ENCODE measurements at places on chromosomes 4 and X.

- DNase-seq = no peak
Observed at GRCh38 chrX:79366873-79367749, at the start of gene ITM2A. TSS of gene ITM2A (minus strand) at chrX:79367334. CDS start at chrX:79367215, 119 bp downstream.

GRCh38 chr4:184472614-184473498 lies 1.5 kb downstream of the IRF2 start:
- DNase-seq = peak; percentile 63

DNA sequence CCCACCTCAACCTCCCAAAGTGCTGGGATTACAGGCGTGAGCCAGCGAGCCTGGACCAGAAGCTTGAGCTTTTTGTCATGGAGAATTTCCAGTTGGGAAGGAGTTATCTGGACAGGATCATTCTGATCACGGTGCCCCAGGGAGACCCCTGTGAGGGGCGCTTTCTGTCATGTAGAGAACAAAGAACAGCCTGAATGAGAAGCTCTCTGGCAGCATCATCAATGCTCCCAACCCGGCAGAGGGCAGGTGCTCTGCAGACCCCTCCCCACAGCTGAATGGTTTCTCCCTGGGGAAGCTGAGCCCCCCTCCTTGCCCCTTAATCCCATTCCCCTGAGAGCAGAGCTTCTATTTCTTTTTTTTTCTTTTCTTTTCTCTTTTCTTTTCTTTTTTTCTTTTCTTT lies 7.3 kb upstream of the CSF2RA start:
- no peak for DNase-seq

DNA sequence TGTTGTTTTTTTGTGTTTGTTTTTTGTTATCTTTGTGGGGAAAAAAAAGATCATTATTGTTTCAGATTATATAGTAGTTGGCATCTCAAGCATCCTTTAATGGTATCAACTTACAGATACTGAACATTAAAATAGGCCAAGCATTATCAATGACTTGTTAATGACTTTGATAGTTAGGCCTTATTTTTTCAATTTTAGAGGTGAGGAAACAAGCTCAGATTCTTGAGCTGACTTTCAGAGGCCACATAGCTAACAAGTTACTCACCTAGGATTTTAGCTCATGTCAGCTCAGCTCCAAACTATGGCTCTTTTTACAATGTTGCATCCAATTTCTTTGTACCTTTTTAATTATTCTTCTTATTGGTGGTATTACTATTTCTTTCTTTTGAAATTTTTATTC lies 471 bp upstream of the PLAC8 start:
- DNase-seq = peak; percentile 25

GRCh38 chr4:54941994-54942552 lies 183.3 kb downstream of the KDR start:
- DNase-seq = no peak

DNA sequence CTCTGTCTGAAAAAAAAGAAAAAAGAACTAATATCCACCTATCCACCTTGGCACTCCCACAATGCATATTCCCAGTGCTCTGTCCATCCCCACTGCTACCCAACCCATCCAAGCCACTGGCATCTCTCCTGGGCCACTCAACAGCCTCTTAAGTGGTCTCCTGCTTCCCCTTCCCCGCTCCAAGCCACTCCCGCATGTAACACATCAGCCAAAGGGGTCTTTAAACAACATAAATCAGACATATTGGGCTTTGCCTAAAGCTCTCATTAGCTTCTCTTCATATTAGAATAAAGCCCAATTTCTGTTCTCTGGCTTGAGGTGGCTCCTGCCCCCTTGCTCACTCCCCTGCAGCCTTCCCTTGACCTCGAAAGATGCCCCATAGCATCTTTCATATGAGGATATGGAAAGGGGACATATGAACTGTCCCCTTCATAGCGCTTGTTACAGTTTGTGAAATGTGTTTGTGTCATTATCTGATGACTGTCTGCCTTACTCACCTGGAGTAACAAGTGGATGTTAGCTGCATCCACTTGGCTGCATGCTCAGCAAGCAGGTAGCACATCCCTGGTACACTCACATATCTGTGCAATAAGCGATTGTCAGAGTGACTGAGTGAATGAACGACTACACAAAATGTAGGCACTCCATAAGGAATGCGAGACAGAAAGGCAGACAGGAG lies 3.1 kb downstream of the BLOC1S4 start:
- no peak for DNase-seq

DNA sequence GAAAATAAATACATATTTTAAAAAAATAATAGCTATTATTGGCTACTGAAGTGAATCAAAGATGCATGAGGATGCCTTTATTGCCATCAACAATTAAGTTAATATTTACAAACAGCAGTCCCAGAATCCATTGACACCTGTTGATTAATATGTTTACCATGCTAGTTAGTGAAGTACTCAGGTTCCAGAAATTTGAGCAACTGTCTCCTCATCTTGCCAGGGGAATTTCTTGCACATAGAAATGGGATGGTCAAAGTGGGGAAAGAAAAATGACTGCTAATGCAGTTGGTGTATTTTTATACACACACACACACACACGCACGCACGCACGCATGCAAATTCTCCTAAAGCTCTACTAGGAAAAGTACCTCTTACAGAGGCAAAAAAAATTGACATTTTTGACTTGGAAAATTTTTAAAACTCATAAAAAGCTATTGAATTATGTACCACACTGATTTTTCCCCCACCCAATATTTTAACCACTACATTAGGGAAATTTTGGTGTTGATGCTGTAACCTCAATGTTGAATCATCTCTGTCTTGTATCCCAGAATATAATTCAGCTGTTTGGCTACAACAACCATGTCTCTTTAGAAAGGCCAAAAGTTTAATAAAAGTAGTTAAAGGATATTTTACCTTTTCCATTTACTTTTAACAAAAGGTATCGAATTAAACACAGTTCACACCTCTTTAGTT lies 105.3 kb upstream of the TMEM150C start:
- DNase-seq = no peak

DNA sequence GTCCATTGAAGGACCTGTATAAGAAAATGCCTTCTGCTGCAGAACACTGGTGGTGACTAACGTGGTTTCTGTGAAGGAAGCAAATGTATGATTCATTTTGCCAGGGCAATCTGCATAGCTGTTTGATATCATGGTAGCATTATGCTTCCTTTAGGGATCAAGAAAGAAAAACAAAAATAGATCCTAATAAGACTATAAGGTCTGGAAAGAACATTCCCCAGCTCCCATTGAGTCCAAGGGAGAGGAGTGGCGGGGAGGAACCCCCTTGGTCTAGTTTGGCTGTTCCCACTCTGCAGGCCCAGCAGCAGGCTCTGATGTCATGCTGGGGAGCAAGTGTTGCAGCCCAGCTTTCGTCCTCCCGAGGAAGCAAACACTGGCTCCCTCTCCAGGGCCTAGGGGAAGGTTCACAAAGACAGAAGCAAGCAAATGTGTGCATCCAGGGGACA lies 154.5 kb upstream of the GALNT7 start:
- no peak for DNase-seq

DNA sequence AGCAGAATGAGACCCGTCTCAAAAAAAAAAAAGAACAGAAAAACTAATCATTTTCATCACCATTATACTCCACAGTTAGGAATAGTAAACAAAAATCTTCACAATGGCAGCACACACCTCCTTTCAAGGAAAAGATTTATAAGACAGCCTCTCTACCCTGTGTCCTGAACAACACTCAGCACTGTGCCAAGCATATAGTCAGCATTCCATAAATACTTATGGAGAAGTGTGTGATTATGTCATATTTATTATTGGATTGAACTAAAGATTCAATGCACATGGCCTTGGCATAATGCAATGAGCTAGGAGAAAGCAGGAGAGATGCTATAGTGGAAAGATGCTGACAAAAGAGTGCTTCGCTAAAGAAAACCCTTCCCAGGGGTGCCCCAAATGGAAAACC lies 52.6 kb downstream of the FAM114A1 start:
- DNase-seq = no peak

GRCh38 chrX:136909119-136909705 lies 28.7 kb upstream of the RBMX start:
- peak; percentile 85 for DNase-seq

DNA sequence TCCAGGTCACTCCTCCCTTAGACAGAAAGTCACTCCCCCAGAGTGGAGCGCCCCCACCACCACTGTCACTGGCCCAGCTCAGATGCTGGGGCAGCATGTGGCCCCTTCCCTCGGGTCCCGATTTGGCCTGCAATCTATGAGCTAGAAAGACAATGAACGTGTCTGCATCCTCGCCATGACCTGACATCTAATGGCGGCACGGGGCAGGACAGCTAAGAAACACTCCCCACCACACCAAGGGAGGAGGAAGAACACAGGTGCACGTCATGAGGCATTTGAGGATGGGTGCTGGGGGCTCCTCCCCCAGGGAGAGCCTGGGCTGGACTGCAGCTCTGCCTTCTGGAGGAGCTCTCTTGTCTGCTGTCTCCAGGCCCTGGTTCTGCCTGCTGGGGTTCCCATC lies 8.7 kb downstream of the RNF212 start:
- no peak for DNase-seq

- DNase-seq = no peak
Observed at GRCh38 chr4:84722720-84723119, 139.8 kb downstream of the CDS1 start.

DNA sequence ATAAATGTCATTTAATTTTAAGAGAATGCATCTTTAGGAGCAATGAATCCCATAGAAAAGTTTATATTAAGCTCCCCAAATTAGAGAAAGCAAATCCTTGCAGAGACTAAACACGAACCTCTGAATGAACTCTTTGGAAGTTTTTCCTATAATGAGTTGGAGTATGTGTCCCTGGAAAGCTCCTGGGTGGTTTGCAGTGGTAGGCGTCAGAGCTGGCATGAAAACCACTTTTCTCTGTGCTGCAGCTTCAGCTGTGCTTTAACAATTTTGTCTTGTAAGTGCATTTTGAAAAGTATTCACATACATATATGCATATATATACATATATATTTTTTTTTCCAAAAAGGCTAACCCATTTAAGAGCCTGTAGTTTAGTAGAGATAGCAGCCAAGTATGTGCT lies 148.7 kb upstream of the TBC1D9 start:
- DNase-seq = no peak

DNA sequence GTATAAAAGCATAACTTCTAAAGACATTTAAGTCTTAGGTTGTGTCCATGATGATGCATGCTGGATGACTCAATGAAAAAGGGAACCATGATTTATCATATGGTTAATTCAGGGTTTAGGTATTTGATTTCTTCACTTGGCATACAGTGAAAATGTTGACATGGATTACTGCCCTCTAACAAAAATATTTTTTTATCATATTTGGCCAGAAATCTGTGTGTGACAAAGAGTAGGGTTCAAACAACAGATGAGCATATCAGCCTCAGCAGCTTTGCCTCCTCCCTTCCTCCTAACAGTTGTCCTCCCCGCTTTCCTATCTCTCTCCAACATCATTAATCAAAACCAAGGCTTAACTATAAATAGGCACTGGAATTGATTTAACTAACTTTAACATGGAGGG lies 46.3 kb downstream of the ARHGAP6 start:
- DNase-seq = peak; percentile 11

DNA sequence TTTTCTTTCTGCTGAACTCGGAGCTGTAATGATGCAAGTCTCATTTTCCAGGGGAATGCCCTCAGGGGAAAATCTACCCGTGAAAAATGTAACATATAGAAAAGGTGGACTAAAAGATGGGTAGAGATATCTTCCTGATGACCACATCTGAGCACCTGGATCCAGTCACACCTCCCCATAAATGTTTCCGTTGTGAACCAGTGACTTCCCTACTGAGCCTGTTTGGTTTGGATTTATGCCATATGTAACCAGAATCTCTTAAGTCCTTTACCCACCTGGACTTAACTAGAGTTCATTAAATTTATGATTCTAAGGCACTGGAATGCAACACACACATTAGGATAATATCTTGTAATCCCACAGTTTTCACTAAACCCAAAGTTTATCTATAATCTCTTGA lies 171.1 kb downstream of the ZNF330 start:
- DNase-seq = no peak

- DNase-seq = no peak
Observed at GRCh38 chr4:19380600-19380999, 871.1 kb upstream of the SLIT2 start.

- no peak for DNase-seq
Observed at GRCh38 chr4:60992037-60992436, 208.1 kb upstream of the ADGRL3 start.

- no peak for DNase-seq
Observed at GRCh38 chr4:20383969-20384368, 132.3 kb downstream of the SLIT2 start.

- peak; percentile 16 for DNase-seq
Observed at GRCh38 chrX:16212436-16212835, 45.2 kb downstream of the MAGEB17 start.

GRCh38 chrX:431056-431455 lies 44.3 kb upstream of the PPP2R3B start:
- DNase-seq = no peak

DNA sequence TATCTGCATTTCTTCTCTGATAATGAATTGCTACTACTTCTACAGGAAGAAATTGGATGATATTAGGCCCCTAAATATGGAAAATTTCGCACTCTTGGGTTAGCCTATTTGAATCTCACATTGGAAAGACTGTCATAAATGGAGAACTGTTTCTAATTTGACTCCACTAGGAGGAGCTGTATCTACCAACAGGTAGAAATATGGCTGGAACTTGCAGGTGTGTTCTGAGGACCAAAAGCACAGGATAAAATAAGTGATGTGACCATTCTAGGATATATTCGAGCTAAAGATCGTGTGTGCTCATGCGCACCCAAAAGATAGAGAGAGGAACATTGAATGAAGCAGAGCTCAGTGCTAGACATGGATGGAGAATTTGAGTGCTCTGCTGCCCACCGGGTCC lies 4.8 kb upstream of the NKAP start:
- no peak for DNase-seq

GRCh38 chr4:146699910-146700309 lies 61.2 kb downstream of the POU4F2 start:
- DNase-seq = no peak

GRCh38 chr4:17894421-17894820 lies 83.6 kb downstream of the NCAPG start:
- DNase-seq = no peak

DNA sequence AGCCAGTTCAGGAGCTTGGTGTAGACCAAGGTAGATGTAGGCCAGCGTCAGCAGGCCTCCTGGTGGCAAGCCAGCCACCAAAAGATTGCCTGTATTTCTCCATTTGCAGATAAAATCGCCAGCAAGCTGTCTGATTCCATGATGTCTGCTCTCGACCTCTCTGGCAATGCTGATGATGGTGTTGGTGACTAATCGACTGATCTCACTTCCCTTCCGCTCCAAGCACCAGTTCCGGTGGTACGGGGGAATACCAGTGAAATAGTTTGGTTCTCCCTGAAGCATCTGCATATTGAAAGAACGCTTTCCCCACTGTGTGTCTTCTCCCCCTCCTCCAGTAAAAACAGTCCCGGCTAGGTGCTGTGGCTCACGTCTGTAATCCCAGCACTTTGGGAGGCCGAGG lies 30.4 kb downstream of the GNL3L start:
- DNase-seq = no peak

Data from fibroblast of gingiva (primary cell).